Stimulated activated CD4-positive, alpha-beta T cell treated with anti-CD3 and anti-CD28 coated beads, Interleukin-1b, Interleukin-23, amount 100 ng/mL, for 48 hours (primary cell): ENCODE measurements at places on chromosomes 6 and 20.

DNA sequence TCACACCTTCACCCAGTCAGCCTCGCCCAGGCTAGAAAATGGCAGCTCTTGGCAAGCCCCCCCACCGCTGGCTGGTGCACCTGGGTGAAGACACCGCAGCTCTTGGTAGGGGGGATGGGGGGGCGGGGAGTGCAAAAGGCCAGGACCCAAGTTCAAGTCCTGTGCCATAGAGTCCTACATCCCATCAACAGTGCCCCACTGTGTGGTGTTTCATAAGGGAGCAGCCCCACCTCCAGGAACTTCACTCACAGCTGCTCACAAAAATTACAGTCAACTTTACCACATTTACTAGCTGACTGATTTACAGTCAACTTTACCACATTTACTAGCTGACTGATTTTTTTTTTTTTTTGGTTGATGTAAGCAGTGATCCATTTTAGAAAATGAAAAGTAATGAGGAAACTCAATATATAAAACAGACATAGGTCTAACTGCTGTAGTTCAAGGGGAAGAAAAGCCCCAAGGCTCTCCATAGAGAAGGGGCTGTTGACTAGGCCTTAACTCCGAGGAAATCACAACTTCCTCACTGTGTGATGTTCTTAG is 208.9 kb upstream of the SNX9 start:
- DNase-seq: no peak

- DNase-seq: no peak
Observed at GRCh38 chr20:12372557-12372956, 454.9 kb downstream of the BTBD3 start.

DNA sequence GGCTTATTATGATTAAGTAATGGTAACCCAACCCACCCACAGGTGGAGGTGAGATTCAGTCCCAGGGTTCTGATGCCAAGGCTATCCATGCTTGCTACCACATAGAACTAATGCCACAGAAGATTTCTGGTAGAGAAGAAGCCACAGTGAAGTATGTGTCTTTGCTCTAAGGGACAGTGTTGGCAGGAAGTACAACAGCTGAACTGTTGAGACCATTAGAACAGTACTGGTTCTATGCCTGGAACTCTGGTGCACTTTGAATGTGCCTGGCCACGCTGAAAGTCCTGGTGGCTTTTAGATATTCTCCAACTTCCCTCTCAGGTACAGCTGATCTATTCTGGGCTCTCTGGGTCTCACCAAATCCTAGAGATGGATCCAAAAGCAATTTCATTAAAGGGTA is 7.8 kb downstream of the STX7 start:
- DNase-seq: no peak

- peak; percentile 27 for DNase-seq
Observed at GRCh38 chr6:27810768-27811450, 101.3 kb downstream of the OR2B2 start.

- no peak for DNase-seq
Observed at GRCh38 chr6:52346503-52346902, 15.4 kb upstream of the PAQR8 start.

DNA sequence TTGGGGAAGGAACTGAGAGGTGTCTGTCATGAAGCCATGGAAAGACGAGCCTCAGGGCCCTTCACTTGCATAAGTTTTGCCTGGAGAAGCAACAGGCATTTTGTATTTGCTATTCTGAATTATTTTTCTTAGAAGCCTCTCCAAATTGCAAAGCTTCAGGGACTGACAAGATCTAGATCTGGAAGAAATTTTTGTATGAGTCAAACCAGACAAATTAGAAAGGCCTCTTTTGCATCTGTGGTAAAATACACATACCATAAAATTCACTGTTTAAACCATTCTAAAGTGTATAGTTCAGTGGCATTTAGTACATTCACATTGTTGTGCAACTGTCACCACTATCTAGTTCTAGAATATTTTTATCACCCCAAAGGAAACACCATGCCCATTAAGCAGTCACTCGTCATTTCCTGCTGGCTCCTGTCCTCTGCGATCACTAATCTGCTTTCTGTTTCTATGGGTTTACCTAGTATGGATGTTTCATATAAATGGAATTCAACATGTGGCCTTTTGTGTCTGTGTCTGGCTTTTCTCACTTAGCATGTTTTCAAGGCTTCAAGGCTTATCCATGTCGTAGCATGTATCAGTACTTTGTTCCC is 269.1 kb downstream of the PHF3 start:
- no peak for DNase-seq

- no peak for DNase-seq
Observed at GRCh38 chr20:50345712-50346373, 155.2 kb downstream of the CEBPB start.

GRCh38 chr6:131182991-131183425 is 47.7 kb downstream of the AKAP7 start:
- DNase-seq: no peak

GRCh38 chr6:146905181-146905704 is 299.0 kb upstream of the STXBP5 start:
- DNase-seq: no peak

DNA sequence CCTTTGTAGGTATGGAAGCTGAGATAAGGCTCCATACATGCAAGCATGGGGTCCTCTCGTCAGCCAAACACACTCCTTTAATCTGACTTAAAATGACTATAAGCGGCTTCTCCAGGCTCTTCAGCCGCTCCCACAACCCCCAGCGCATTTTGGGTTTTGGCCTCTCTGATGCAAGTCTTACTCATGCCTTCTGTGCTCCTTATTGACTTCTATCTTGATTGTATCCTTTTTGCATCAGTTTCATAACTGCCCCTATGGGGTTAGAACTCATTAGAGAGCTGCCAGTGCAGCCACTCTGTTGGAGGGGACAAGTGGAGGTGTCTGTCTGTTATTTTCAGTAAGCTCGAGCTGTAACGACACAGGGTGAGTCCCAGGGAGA is 70.1 kb upstream of the TAB2 start:
- DNase-seq: no peak

DNA sequence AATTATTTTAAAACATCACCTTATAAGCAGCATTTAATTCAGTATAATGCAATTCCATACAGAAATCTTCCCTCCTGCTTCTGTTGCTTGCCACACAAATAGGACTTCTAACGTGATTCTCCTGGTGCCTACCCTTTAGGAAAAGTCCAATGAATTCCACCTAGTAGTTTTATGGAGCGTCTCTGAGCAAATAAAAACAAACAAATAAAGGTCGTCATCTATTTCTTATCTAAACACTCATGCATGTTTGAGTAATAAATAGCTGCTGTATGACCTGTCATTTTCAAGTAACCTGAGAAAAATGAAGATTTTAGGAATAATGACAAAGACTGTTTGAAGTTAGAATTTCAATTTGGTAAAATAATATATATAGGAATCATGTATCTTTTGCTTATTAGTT is 102.7 kb downstream of the BMP5 start:
- no peak for DNase-seq

DNA sequence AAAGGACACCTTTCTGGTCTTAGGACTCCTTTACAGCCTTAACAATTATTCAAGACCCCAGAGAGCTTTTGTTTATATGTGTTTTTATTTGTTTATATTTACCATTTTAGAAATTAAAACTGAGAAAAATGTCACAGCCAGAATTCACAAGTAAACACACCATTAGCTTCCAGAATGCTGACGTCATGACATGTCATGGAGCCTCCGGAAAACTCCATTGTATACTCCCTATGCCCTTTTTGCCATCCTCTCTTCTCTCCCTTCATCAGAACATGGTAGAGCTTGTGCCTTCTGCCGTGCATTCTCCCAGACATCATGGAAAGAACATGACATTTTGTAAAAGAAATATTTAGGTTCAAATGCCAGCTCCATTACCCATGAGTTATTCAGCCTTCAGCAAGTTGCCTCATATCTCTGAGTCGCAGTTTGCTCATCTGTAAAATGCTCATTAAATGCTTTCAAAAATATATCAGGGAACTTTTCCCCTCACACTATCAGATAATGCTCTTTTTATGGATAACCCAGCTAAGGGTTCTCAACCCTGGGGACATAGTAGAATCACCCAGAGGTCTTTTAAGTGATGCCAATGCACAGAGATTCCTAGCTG is 27.8 kb downstream of the TNFAIP3 start:
- no peak for DNase-seq

- DNase-seq: no peak
Observed at GRCh38 chr6:154894902-154895301, 100.2 kb upstream of the TIAM2 start.

GRCh38 chr6:129317931-129318820 is 391.8 kb downstream of the ARHGAP18 start:
- no peak for DNase-seq
